ENCODE measurements at places on chromosomes 2 and 18.
A peak's percentile ranks its signal among the peaks of the same experiment; 100 is the strongest.

DNA sequence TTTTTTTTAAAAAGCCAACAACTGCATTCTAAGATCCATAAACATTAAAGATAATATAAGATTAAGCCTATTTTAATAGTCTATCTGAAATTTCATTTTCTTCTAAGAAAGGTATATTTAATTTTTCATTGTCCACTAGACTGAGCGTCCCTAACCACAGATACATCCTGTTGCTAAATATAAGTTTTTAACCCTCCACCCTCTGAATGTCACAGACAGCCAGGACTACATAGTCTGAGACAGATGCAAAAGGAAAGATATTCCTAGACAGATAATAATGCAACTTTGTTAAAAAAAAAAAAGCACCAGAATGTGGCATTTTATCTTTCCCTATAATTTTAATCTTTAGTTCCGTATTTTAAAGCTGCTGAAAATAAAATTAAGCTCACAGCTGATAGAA, 114.6 kb downstream of the ZEB2 start:
- DNase-seq: peak; percentile 13

DNA sequence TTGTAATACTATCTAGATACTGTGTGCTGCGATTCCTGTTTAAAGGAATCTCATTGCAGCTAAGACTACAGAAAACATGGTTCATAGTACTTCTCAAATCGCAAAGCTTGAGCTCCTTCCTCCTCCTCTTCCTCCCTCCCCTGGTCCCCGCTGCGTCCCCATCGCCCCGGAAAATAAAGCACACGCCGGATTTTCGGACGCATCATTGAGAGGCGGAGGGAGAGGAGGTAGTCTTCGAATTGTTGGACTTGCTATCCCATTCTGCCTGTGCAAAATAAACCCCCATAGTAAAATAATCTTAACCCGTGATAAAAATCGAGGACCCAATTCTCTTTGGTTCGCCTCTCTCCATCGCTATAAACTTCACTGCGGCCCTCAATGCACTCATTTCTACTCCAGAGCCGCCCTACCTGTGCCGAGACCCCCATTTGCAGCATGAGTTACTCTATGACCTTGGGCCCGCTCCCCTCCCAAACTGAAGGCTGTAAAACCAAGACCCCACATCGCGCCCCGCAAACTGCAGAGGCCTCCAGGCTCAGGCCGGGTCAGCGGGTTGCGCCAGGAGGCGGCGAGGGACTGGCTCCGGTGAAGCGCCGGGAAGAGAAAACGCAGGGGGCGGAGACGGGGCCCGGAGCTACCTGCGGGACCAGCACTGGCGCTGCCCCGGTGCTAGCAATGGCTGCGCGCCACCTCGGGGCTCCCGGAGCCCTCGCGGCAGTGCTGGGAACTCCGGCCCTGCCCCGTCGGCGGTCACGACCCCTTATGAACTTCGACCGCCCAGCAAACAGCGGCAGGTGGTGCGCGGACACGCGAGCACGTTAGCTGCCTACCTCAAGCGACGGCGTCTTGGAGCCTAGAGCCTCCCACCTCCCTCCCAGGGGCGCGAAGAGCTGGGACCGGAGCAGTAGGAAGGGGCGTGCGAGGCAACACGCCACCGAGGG, 649 bp downstream of the ESCO1 start:
- peak; percentile 12 for DNase-seq

GRCh38 chr2:36404318-36404717, 48.7 kb downstream of the CRIM1 start:
- DNase-seq: peak; percentile 49

GRCh38 chr2:211591426-211591825, 947.2 kb downstream of the ERBB4 start:
- no peak for DNase-seq

- no peak for DNase-seq
These were observed 96.7 kb downstream of the SLC5A7 start for GRCh38 chr2:108082978-108083377.
